Amniotic stem cell (primary cell): ENCODE measurements at places on chromosomes 7 and 10.

DNA sequence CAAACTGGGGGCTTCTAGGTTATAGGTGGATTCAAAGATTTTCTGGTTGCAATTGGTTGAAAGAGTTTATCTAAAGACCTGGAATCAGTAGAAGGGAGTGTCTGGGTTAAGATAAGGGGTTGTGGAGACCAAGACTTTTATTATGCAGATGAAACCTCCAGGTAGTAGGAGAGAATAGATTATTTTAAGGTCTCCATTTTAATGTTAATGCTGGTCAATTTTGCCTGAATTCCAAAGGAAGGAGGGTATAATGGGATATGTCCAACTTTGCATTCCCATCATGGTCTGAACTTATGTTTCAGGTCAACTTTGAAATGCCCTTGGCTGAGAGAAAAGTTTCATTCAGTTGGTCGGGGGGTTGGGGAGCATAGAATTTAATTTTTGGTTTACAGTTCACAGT is 44.3 kb upstream of the SEMA3E start:
- DNase-seq, result no peak

- DNase-seq, result no peak
These were observed 107.2 kb upstream of the TRIM24 start for GRCh38 chr7:138352570-138353461.

- DNase-seq, result no peak
These were observed 76.5 kb upstream of the ITPRID1 start for GRCh38 chr7:31437250-31437865.

- DNase-seq, result no peak
These were observed 9.2 kb upstream of the HNRNPF start for GRCh38 chr10:43417950-43418768.

- DNase-seq, result no peak
These were observed 161.8 kb upstream of the CACNA2D1 start for GRCh38 chr7:82605247-82605864.

DNA sequence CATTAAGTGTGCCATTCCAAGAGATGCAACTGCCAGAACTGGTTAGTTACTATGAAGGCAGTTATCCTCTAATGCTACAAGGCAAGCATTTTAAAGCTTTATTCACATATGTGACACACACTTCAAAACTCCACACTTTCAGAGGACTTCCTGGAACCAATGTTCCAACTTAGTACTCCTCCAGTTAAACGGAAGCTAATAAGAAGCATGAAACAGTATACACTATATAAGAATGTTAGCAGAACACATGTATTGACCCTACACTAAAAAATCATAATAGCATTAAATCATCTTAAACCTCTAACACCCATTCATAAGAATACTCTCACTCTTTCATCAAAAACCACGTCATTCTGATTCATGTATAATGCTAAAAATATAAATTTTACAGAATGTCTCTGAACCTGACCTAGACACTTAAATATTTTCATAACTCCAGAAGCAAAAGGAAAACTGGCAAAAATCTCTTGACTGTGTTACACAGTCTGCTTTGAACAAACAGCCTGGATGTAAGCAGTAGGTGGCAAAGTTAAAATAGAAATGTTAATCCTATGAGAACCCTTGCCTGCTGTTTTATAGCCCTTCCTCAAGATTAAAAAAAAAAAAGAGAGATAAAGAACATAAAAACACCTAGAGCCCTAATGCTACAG is 135.0 kb downstream of the SEMA3C start:
- DNase-seq, result no peak

DNA sequence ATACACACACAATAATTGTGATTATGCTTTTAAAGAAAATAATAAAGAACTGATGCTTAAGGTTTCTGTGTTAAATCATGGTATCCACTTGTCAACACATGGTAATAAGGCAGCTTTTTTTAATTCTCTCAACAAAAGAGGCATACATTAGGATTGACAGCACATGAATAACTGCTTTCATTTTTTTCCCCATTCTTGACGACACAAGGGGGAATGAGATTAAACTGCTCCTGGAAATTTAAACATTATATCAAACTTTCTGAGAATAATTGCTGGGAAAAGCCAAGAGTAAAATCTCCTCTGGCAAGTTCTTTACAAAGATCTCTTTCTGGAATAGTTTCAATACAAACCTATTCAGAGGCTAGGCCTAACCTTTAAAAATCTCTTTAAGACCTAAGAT is 99.0 kb upstream of the GPR22 start:
- DNase-seq, result no peak

GRCh38 chr10:60367431-60367830 is 22.2 kb downstream of the ANK3 start:
- DNase-seq, result no peak
